ENCODE measurements at places on chromosomes 7 and 10.

DNA sequence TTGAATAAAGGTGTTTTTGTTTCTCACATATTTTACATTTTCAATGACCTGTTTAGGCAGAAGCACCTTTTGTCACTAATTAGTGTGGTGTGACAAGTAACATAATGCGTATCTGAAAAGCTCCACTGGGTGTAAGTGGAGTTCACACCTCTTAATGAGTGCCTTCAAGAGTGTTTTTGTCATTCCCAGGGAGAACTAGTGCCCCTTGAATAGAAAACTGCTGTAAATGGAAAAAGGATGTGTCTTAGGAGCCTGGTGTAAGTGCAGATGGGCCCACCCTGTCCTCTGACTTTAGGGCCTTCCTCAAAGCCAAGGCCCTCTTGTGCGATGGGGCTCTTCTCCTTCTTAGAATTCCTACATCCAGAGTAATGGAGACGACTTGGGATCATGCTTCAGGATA, 170.0 kb downstream of the MGMT start:
- DNase-seq, result no peak

- DNase-seq, result no peak
Measured at GRCh38 chr10:100890673-100891317, 22.0 kb upstream of the SLF2 start.

DNA sequence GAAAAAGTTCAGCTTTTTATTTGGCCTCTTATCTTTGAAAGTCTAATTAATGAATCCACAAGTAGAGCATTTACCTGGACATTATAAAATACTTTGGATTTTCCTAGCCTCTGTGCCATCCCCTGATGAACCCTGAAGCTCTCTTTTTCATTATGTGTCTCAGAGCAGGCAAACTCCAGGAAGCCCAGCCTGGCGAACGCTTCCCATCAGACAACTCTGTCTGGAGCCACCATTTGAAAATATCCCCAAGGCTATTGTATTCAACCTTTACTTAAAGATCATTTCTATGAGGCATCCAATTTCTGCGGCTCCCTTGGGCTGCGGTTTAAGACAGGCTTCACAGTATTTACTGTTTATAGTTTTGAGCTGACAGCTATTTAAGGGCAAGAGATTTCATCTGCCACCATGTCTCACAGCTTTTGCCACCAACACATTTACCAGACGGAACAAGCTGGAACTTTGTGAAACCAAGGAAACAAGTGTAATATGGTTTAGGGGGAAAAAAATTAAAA, 257.2 kb upstream of the GLI3 start:
- no peak for DNase-seq

DNA sequence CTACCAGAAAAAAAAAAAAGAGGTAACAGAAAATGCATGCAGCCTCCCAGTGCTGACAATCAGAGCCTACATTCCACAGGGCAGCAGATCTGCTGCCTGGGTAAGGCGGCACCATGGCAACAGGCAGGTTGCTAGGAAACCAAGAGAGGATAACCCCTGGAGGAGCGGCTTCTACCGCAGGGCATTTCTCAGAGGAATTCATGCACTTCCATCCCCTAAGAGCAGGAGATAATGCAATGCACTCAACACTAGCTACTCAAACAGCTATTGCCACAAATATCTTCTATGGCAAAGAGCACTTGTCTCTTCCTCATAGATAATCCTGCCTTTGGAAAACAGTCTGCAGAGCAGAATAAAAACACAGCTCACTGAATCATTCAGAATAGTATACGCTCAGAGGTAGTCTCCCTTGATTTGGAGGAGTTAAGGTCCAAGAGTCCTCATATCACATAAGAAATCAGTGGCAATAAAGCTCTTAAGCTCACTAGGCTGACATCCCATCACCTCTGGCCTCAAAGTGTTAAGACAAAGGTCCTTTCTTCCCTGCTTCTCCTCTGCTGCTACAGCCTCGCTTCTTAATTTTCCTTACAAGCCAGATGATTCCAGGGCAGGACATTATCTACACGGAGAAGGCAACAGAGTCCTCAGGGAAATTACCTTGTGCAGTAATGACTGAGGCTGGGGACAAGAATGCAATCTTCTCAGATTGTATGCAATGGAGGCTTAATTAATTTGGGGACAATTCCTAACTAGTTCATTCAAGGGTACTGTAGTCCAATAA, 10.7 kb downstream of the PSAP start:
- no peak for DNase-seq

DNA sequence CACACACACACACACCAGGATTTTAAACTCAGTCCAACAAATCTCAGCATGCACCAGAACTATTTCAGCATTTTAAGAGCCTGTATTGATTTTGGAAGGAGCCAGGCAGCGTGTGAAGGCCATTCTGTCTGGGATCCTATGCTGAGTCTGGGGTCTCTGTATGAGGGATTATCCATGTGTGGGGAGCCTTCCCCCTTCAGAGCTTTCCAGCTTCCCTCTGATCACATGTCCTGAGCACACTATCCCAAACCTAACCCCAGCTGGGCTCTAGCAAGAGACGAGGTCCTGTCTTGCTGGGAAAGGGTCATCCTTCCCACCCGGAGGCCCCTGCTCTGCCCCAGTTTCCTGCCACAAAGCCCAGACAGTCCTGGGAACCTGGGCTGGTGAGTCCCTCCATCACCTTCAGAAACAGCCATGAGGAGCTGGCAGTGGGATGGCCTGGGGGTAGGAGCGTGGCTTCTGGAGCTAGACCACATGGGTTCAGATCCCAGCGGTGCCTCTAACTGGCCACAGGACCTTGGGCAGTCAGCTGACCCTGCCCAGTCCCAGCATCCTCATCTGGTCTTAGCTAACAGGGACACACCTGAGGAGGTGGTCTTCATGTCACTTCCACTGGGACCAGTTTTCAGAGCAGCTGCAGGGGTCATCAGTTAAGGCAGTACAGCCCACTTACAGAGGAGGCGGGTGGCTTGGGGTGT, 79.6 kb upstream of the RET start:
- DNase-seq, result no peak

DNA sequence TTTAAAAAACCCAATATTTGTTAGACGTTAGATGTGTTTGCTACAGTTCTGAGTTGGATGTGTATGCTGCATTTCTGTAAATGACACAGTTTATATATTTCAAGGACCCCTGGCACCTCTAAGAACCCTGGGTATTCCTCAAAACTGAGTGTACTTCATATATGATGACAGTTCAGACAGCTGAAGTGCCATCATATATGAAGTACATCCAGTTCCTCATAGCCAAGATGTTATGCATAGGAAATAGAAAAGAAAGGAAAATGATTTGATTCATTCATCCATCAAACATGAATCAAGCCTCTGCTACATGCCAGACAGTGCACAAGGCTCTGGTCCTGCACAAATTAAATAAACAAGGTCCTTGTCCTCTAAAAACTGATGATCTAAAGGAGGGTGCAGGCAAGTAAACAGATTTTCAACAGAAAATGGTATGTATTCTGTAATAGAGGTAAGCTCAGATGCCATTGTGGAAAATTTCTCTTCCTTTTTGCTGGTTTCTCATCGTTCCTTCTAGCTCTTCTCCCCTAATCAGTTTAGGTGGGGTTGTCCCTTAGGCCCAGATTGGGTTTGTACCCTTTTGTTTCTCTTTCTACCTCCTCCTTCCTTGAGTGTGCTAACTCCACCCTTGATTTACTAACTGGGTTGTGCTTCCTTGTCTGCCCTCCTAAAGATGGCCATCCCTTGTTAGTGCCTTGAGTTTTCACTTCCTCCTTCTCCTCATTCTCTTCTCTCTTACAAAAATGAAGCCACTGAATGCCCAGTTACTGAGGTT, 25.3 kb upstream of the SMIM30 start:
- DNase-seq, result no peak

DNA sequence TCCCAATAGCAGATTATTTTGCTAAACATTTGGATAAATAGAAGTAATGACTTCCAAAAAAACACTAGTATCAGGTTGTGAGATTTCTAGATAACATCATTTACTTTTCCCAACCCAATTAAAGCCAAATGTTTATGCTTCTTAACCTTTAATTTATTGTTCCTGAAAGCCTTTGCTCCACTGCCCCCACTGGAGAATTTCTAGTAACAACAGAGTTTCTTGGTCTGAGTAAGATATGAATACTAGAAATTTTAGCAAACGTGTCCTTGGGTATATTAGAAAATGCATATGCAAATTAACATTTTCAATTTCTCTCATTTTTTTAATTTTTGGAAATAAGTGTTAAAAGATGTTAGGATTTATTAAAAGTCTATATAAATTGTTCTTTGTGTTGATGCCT, 958.0 kb upstream of the PHF14 start:
- no peak for DNase-seq

DNA sequence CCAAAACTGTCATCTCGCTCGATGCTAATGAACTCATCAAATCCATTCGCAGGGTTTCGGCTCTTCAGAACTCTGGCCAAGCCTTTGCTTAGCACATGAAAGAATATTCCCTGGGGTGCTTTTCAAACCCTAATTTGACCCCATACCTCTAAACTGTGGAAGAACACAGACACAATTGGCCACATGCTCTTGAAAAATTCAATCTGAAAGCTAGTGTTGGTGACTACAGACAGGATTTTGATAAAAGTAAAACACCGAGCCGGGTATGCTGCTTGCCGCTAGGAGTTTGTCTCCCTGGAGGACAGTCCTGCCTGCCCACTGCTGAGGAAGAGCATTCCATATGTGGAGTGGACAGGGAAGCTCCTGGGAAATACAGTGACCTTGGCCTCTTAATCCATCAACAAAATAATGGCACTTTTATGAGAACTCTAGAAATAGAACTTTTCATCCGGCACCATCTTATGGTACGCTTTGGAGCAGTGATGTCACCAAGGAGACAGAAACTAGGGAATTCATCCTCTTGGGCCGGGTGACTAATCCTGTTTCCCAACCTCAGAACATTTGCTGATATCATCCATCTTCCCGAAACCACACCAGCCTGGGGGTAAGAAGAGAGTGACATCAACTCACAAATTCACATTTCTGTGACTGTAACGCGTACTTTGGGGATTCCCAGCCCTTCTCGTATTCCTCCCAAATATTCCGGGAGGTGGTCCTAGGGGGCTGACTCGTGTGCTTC, 34.2 kb downstream of the MTURN start:
- no peak for DNase-seq

DNA sequence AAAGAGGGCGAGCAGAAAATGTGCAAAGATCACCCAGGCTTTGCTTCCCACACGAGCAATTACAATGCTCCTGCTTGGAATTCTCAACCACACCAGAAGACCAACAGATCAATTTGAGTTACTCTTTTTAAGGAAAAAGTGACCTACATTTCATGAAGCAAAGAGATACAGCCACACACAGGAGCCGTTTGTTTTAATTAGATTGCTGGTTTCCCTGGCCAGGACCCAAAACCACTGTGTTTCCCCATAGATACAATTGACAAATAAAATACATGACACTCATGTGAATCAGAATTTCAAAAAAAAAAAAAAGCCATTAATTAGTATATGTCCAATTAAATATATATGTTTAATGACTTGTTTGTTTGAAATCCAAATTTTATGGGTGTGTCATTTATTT, 458.3 kb downstream of the PLXDC2 start:
- DNase-seq, result no peak

DNA sequence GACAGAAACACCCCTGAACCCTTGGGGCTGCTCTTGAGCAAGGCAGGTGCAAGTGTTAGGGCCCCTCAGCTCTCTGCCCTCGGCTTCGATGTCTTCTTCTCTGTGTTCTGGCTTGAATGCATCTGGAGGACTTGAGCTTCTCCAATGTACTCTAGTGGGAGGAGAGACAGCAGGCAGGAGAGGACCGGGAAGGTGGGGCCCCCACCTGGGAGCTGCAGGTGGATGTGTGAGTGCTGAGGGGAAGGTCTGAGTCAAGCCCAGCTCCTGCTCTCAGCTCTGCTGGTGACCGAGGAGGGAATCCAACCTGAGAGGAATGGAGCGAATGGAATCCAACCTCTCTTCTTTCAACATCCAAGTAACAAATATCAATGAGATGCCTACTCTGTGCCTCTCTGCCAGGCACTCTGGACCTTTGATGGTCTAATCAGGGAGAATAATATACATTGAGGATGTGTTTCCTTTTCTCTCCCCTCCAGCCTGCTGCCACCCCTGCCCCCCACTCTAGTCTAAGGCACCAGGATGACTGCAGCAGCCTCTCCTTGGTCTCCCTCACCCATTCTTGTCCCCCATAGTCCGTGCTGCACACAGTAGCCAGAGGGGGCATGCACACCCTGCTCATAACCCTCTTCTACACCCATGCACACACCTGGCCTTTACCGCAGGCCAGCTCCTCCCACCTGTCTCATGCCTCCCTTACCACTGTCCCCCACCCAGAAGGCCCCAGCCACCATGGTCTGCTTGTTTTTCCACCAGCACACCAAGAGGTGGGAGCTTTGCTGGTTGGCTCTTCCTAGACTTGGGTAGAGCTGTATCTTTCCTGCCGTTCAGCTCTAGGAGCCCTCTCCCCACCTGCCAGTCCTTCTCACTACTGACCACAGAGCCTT, 13.6 kb downstream of the TBATA start:
- no peak for DNase-seq

DNA sequence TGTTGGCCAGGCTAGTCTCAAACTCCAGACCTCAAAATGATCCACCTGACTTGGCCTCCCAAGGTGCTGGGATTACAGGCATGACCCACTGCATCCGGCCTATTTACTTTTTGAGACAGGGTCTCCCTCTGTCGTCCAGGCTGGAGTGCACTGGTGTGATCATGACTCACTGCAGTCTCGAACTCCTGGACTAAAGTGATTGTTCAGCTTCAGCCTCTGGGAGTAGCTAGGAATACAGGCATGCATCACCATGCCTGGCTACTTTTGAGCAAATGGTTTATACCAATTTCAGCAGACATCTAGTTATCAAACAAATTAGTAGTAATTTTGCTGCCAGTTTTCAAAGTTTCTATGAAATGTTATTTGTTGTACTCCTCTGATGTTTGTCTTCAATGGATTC, 2.2 kb upstream of the WAC start:
- DNase-seq, result no peak

- no peak for DNase-seq
Measured at GRCh38 chr10:110643653-110644597, at the start of gene RBM20. TSS of gene RBM20 (plus strand) at chr10:110644336. CDS start at chr10:110644455, 119 bp downstream.

DNA sequence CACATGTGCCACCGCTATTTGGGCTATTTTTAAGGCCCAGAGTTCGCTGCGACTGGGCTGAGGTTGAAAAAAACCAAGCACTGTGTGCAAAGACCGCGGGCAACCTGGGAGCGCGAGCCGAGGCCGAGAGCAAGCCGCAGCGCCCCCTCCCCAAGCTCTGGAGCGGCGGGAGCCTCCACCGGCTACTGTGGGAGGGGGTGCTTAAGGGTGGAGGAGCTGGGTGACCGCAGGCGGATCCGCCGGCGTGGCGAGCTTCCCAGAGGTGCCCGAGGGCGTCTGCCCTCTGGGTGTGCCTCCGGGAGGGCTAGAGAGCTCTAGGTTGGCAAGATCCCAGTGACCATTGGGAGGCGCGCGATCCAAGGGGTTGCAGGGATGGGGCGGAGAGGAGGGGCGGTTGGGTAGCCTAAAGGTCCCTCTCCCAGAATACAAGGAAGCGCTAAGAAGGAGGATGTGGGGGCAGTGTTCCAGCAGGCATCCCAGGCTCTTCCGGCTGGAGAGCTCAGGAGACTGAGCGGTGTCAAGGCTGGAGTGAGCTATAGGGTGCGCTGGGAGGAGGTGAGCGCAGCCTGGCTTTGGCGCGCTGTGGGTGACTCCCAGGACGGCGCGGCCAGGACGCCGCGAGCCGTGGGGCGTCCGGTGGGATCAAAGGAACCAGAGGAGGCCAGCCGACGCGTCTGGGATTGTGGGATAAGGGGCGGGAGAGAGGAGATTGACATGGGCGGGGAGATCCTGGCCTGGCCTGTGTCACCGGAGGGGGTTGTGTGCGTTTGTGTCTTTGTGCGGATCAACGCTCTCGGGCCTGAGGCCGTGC, 8.0 kb downstream of the DLX5 start:
- DNase-seq, result no peak

GRCh38 chr10:87685832-87686574, 26.3 kb downstream of the PAPSS2 start:
- no peak for DNase-seq

Measured in activated T-helper 1 cell treated with Interleukin-2 at 50 U/mL for 16 hours (primary cell).